Cerebellum (tissue), 4 donors: ENCODE measurements at places on chromosomes 16 and 17.

- DNase-seq, result no peak
These were observed 33.7 kb downstream of the GINS3 start for GRCh38 chr16:58425756-58426494.

GRCh38 chr17:29292071-29292991 is 1.6 kb downstream of the NUFIP2 start:
- peak; percentile 48 for DNase-seq

- DNase-seq, result no peak
These were observed 2.4 kb upstream of the TMEM204 start for GRCh38 chr16:1530883-1531637.

DNA sequence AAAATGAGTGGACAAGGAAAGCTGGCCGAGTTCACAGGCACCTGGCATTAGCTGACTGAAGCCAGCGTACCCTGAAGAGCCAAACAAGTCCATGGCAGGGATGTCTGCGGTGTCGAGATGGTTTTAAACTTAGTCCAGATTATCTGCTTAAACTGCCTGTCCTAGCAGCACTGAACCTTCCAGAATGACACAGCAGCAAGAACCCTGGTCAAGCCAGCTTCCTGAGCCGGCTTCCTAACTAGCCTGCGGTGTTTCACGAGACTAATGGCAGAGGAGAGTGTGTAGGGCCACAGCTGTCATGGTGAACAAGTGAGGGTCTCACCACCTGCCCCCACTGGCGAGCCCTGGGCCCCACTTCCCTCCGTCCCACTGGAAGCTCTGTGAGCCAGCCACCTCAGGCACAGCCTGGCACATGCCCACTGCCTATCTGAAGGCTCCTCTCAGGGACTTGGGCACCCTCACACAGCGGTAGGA is 28.8 kb upstream of the MTSS2 start:
- peak; percentile 66 for DNase-seq

DNA sequence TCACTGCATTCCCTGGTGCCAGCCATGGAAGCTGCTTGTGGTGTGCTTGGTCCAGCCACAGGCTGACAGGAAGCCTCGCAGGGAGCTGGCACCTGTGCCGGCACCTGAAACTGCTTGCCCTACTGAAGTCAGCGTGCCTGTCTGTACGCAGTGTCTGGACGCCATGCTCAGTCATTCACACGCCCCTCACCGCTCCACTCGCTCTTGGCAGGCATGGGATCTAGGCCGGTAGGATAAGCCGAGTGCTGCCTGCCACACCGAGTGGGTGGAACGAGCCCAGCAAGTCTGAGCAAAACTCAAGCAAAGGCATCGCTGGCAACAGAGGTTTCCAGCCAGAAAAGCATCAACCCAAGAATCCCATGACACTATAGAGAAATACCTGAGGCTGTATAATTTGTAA is 350.6 kb downstream of the CDH11 start:
- DNase-seq, result no peak

- DNase-seq, result peak; percentile 48
These were observed 6.7 kb downstream of the BAHCC1 start for GRCh38 chr17:81401723-81402529.

- no peak for DNase-seq
These were observed 180.8 kb downstream of the RBFOX1 start for GRCh38 chr16:7513429-7513828.

DNA sequence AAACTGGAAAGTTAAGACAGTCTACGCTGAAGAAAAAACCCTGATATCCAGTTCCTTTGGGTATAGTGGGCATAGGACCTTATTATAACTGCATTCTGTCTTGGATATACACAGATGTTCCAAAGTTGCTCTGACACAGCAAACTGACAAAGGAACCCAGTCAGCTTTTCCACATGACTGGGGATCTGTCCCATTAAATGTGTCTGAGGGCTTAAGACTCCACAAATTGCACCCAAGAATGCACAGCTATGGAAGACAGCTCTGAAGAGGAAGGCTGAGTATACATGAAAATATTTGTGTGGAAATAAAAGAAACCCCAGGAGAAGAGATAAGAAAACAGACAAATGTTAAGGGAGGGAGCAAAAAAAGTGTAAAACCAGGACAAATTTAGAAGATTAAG is 114.1 kb downstream of the SPAG9 start:
- DNase-seq, result no peak

DNA sequence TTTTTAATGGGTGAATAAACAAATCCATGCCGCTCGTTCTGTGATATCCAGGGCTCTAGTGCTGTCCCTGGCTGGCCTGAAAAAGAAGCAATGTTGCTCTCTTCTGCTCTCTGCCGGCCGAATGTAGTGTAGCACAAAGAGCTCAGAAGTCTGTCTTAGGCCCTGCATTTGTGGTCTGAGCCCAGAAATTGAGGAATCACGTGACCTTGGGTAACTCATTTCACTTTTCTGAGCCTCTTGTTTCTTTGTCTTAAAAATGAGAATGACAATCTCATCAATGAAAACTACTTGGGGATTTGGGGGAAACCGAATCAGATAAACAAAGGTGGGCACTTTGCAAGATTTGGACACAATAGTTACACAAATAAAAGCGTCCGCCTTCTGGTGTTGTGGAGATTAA is 381.6 kb upstream of the ASIC2 start:
- peak; percentile 71 for DNase-seq

- DNase-seq, result no peak
These were observed 30.5 kb downstream of the PIK3R6 start for GRCh38 chr17:8836821-8837562.

DNA sequence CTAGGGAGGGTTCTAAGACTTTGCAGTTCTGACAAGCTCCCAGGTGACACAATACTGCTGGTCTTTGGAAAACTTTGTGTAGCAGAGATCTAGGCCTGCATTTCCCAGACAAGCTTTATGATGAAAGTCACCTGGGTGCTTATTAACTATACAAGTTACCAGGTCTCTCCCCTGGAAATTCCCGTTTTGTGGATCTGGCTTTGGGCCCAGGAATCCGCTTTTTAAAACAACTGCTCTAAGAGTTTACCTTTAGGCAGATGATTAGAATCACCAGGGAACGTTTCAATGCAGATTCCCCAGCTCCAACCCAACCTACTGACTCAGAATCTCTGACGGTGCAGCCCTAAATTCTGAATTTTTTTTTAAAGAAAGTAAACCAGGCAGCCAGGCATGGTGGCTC is 36.3 kb downstream of the MYH3 start:
- no peak for DNase-seq

GRCh38 chr17:67439269-67439668 is 62.2 kb downstream of the PITPNC1 start:
- DNase-seq, result no peak

- no peak for DNase-seq
These were observed 38.9 kb downstream of the LMF1 start for GRCh38 chr16:931626-932500.

DNA sequence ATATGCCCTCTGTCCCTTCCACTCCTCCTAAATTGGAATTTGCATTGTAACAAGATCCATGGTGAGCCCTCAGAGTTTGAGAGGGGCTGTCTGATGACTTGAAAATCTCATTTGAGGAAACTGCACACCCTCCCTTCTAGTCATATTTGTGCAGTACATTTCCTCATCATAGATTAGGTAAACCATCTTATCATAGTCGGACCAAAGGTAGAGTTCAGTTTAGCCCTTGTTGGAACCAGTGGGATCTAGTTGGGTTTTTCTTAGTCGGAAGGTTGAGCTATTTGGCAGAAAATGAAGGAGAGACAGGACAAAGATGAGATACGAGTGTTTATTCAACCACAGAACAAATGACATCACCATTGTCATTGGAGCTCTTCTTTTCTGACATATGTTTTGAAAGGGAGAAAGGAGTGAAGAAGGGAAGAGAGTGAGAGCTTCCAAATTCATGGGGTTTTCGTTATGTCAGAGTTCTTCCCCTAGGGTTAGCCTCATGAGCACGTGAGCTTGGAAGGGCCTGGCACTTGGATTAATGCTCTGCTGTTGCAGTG is 15.8 kb upstream of the KRT20 start:
- DNase-seq, result no peak

GRCh38 chr17:40361925-40362695 is 2.4 kb downstream of the GJD3 start:
- no peak for DNase-seq

DNA sequence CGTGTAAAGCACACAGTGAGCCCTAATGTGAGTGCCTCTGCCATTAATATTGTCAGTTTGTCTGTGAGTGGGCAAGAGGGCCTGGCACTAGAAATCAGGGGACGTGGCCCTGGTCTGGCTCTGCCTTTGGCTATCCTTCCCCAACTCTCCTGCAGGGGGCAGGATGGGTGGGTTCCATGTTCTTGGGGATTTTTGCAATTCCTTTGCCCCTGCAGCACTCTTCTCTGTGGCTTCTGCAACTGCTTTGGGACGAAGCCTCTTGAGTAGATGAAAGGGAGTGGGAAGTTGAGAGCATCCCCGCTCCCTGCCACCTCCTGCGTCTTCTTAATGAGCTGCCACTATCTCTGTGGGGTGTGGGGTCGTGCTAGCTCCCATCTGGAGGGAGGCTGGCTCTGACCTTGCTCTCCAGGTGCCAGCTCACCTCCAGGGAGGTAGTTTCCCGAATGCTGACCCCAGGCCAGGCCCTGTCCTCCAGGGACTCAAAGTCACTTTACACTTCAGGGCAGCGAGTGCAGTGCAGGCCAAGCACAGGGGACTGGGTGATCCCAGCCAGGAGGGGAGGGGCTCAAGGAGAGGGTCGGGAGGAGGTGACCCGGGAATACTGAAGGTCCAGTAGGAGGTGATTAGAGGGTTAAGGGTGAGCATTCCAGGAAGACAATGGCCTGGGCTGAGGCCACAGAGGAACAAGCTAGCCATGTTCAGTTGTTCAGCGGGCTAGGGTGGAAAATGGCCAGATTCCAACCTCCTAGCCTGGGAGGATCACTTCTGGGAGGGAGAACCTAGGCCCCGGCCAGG is 121.0 kb upstream of the NLRP1 start:
- no peak for DNase-seq

DNA sequence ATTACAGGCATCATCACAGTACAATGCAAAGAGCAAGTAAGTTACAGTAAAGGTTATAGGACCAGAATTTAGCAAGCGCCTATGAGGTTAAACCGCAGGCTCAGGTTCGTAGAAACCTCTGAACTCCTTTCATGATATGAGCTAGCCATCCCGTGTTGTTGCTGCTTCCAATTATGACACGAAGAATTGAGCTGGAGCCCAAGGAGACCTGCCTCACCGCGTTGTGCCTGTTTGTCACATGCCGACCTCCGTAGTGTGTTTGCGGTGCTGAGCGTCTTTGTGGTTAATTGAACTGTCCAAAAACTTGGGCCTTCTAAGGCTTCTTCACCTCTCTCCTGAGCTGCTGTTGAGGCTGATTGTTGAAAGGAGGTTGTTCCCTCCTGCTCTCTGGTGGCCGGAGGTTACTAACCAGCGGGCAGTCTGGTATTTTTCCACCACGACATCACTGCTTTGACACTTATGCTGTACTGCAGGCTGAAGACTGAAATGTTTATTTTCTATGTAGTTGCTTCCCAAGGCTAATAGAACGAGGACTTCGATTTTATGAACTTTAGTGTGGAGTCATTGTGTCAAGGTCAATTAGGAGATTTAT is 67.5 kb downstream of the SEC14L1 start:
- DNase-seq, result peak; percentile 71

- DNase-seq, result no peak
These were observed 4.1 kb downstream of the MRPS7 start for GRCh38 chr17:75265614-75266315.

GRCh38 chr16:20309786-20310185 is 17.5 kb downstream of the GP2 start:
- DNase-seq, result no peak

DNA sequence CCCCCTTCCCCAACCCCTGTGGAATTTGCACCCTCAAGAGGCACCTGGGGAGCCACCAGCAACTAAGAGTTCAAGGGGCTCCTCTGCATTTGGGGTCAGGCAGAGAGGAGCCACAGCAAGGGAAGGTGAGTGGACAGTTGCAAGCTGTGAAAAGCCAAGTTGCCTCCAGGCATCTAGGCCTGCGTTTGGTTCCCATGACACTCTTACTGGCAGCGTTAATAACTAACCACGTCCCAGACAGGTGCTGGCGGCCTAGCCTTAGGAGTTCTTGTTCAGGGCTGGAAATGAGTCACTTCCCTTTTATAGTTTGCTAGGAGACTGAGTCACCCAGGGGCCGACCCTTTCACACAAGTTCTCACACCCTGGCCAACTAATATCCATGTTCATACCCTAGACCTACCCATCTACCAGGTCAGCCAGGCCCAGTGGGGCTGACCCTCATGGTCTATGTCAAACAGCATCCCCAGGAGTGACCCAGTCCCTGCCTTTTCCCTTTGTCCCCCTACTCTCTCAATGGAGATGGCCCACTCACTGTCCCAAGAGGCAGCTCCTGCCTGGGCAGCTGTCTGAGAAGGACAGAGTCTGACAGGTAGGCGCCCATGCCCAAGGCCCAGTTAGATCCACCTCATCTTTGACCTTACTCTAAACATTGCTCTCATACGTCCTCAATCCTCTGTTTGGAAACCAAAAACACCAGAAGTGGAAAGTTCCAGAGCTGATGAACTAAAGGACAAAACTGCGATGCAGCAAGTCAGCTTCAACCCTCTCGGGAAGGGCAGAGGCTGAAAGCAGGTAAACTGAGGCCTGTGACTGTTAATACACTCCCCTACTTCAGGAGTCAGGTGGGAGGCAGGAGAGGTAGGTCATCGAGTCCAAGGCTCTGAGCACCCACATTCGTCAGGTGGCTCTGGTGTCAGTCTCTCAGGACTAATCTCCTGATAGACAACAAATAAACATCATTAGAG is 300.6 kb downstream of the SOX9 start:
- DNase-seq, result no peak

DNA sequence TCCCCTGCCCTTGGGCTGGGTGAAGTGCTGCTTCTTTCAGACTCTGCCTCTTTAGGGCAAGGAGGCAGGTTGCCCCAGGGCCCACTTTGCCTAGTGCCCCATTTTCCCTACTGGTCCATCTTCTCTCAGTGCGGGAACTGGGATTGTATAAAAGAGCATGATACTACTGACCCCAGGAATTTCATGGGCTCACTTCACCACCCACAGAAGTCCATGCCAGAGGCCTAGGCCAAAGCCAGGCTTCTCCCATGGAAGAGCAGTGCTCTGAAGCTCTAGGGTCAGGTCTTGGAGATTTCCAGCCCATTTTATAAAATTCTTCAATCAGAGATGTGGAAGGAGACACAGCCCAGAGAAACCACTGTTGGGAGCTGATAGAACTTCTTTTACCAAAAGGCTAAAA is 5.7 kb downstream of the CACNG1 start:
- no peak for DNase-seq

- no peak for DNase-seq
These were observed 41.3 kb downstream of the GAS7 start for GRCh38 chr17:10156948-10157607.

GRCh38 chr17:63519972-63520882 is 2.9 kb upstream of the KCNH6 start:
- DNase-seq, result no peak

DNA sequence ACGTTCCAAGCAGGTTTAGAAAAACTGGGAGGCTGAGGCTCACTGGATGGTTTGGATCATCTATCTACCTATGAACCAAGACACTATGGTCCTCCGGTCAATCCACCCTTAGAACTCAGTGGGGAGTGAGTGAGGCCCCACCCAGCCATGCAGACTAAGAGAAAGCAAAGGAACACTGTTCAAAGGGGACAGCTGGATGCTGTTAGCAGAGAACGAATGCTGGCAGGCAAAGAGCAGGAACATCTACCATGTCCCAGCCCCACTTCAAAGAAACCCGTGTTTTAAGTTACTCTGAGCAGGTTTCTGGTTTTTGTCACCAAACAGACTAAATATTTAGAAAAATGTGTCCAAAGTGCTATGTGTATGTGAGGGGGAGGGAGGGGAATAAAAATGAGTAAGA is 183.4 kb upstream of the XYLT1 start:
- no peak for DNase-seq

GRCh38 chr16:66717112-66717675 is 20.7 kb upstream of the CMTM4 start:
- DNase-seq, result no peak

GRCh38 chr17:1003633-1003971 is 6.7 kb downstream of the TIMM22 start:
- no peak for DNase-seq
